Activated CD4-positive, CD25-positive, alpha-beta regulatory T cell (primary cell): ENCODE measurements at places on chromosomes 3 and 15.
A peak's percentile ranks its signal among the peaks of the same experiment; 100 is the strongest.

DNA sequence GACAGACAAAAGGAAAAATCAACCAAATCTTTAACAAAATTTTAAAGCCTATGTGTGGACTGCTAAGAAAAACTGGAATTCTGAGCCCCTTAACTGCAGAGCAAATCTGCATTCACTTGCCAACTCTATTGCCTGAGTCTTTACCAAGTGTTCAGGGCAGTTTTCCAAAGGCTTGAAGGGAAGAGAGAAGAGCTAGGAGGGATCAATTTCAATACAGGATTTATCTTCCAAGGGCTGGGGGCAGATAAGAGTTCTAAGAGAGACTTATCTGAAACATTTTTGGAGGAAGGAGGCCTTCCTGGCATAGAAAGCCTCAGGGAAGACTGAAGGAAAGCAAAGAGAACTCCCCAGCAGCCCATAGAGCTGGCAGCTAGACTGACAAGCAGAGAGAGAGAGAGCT, 31.4 kb upstream of the LSAMP start:
- no peak for DNase-seq

GRCh38 chr3:52873433-52874159, 23.8 kb downstream of the STIMATE start:
- no peak for DNase-seq

DNA sequence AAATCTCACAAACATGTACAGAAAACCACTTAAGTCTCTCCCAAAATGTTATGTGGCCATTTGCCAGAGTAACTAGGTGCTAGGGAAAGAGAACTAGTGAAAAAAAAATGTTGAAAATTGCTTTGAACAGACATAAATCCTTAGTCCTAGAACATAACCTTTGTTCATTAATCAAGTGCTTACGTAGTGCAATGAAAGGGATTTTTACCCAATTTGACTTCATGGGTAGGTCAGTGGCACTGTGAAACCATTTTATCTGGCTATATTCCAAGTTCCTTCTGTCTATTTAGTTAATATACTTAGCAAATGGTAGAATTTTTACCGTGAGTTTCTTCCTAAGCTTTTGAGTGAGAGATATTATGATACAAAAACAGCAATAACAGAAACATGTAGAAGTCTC, 209.4 kb downstream of the DIPK2A start:
- DNase-seq = no peak

DNA sequence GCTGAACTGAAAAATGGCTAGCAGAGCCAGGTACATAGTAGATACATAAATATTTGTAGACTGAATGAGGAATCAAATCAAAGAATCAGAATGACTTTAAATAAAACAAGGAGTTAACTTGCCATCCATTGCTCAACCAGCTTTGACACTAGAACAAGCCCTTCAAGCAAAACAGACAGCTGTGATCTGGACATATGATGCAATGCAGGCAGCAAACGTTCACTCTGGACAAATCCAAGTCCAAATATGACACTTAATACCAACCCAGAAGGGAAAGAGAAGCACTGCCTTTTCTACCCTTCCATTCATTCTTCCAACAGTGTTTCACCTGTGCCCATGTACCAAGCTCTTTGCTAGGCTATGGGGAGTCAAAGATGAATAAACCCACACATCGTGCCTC, 4.5 kb downstream of the THRB start:
- DNase-seq = no peak

DNA sequence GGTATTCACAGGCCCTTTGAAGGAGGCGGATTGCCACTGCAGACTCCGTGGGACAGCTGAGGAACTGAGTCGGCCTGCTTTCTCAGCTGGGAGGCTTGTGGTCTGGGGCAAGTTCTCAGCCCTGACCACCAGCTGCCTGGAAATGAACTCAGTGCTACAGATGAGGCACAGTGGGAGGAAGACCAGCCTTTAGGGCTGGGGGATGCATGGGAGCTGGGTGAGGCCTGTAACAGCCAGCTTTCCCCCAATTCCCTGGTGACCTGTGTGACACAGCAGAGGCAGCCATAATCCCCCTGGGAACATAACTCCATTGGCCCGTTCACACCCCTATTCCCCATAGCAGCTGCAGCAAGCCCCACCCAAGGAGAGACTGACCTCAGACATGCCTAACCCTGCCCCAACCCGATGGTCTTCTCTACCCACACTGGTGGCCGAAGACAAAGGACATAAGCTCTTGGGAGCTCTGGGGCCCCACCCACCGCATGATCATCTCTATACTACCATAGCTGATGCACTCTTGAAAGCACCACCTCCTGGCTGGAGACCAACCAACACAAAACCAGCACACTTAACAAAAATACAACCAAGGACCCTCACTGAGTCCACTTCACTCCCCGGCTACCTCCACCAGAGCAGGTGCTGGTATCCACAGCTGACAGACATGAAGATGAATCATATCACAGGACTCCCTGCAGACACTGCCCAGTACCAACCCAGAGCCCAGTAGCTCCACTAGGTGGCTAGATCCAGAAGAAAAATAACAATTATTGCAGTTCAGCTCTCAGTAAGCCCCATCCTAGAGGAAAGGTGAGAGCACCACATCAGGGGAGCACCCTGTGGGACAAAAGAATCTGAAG, 24.9 kb downstream of the ZMAT3 start:
- DNase-seq = no peak

DNA sequence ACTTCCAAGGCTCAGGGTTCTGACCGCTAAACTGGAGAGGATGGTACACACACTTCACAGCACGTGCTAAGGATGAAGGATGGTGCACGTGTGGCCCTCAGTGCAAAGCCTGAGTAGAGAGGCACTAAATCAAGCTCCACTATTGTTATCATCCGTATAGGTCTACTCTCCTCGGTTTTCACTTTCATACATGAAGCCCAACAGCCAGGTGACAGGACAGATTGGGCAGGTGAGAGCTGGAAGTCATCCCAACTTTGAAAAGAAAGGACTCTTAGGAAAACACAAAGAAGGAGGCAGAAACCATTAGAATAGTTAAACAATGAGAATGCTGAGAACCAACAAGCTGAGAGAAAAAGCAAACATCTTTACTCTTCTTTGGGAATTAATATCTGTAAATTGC, 21.1 kb downstream of the MAGI1 start:
- DNase-seq = no peak

GRCh38 chr15:77658304-77658703, 25.6 kb upstream of the LINGO1 start:
- DNase-seq = no peak

DNA sequence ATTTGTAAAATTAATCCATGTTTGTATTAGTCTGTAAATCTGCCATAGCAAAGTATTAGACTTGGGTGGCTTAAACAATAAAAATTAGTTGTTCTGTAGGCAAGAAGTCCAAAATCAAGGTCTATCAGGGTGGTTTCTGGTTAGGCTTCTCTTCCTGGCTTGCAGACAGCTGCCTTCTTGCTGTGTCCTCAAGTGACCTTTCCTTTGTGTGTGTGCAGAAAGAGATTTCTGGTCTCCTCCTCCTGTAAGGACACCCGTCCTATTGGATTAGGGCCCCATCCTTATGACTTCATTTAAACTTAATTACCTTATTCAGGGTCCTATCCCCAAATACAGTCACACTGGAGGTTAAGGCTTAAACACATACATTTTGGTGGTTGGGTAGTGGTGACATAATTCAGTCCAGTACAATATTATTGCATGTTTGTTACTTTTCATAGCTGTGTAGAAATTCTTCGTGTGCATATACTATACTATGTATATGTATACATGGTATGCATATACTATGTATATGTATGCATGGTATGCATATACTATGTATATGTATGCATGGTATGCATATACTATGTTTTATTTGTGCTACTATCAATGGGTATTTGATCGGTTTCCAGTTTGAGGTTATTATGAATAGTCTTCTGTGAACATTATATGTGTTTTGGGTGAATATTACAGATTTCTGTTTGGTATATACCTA, 57.9 kb upstream of the RNU6-1 start:
- DNase-seq = no peak

DNA sequence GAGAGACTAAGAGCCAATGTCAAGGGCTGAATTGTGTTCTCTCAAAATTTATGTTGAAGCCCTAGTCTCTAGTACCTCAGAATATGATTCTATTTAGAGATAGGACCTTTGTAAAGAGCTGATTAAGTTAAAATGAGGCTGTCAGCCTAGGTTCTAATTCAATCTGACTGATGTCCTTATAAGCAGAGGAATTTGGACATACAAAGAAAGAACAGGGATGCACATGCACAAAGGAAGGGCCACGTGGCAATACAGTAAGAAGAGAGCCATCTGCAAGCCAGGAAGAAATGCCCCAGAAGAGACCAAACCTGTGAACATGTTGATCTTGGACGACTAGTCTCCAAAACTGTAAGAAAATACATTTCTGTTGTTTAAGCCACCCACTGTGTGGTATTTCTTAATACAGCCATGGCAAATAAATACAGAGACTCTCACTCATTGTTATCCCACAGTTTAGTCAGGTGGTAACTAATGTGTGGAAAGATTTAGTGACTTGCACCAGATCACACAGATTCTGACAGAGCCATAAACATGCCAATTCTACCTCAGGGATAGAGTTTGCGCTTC, 652.2 kb downstream of the NAALADL2 start:
- no peak for DNase-seq

DNA sequence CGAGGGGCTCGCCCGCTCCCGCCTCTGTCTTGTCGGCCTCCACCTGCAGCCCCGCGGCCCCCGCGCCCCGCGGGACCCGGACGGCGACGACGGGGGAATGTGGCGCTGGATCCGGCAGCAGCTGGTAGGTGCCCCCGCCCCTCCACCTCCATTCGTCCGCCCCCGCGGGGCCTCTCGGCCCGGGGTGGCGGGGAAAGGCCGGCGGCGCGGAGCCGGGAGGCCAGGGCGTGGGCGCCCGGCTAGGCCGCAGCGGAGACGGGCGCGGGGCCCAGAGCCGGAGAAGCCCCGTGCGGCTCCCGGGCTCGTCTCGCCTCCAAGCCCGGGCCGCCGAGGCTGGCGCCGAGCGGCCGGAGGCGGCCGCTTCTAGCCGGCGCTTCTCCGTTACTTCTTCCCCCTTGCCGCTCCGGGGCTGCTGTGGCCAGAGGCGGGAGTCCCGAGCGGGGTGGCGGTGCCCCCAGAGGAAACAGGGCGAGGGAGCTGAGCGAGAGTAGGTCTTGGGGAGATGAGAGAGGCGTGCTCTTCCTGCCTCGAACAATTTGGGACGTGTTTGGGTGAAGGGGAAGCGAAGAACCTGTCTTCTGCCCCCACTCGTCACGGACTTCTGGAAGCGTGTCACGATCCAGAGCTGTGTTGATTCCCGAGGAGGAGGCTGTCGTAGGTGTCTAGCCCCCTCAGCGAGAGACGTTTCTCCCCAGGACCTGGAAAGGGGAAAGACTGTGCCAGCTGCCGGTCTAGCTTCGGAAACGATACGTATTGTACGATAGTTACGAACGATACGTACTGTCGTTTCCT, 555 bp downstream of the ATP11B start:
- DNase-seq = peak; percentile 10

- DNase-seq = no peak
Observed at GRCh38 chr15:57079931-57080620, 161.6 kb downstream of the TCF12 start.

DNA sequence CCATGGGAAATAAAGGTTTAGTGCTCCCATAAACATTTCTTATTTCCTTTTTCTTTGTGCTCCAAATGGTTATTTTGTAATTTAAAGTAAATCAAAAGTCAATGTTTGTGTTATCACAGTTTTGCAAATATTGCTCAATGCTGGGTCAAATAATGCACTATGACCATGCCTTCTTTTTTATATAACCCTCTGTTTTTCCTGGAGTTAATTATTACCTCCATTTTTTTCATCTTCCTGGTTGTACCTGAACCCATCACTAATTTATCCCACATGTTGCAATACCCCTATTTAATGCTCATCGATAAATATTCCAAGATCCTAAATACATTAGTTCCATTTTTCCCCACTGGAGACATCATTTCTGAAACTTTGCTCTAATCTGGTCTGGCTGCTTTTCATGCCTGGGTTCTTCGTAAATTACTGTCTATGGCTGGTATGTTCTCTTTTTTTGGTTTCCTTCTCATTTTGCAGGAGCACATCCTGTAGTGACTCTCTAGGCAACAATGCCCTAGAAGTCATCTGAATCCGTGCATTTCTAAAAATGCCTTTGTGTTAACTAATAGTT, 66.4 kb downstream of the OXNAD1 start:
- DNase-seq = no peak

DNA sequence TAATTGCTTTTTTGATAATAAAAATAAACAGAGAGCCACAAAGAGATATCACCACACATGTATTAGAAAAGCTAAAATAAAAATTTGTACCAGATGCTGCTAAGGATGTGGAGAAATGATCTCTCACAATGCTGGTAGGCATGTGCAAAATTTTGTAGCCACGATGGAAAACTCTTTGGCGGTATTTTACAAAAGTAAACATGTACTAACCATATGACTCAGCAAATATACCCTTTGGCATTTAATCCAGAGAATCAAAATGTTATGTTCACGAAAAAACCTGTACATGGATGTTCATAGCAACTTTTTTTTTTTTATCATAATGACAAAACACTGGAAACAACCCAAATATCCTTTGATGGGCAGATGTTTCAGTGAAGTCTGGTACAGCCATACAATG, 261.2 kb downstream of the LPP start:
- no peak for DNase-seq

DNA sequence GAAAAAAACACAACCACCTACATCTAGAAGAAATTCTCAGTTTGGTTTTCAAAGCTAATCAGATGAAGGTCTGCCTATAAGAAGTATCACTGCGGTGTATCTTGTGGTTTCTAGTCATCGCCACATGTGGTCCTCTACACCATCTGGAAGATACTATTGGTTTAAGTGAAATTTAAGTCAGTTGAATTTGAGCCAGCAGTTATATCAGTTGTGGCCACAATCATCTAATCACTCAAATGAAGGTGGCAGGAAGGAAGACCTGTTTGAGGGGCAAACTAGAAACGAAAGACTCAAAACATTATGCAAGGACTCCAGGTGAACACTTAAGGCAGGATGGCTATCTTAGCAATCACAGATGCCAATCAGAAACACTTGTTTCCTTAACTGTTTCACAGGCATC, 48.7 kb downstream of the ETV5 start:
- DNase-seq = no peak

- DNase-seq = no peak
Observed at GRCh38 chr15:83200162-83200561, 7.5 kb downstream of the HDGFL3 start.

DNA sequence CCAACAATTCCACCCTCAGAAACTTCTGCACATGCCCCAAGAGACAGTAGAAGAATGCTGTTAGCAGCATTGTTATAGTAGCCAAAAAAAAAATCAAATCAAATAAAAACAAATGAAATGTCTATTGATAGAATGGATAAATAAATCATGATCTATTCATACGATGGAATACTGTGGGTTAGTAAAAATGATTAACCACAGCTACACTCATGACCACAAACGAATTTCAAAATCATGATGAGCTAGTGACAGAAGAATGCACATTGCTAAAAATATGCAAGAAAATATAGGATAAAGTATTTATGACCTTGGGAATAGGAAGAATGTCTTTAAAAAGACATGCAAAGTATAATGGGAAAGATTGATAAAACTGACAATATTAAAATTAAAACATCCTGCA, 57.5 kb upstream of the ACAN start:
- DNase-seq = no peak

DNA sequence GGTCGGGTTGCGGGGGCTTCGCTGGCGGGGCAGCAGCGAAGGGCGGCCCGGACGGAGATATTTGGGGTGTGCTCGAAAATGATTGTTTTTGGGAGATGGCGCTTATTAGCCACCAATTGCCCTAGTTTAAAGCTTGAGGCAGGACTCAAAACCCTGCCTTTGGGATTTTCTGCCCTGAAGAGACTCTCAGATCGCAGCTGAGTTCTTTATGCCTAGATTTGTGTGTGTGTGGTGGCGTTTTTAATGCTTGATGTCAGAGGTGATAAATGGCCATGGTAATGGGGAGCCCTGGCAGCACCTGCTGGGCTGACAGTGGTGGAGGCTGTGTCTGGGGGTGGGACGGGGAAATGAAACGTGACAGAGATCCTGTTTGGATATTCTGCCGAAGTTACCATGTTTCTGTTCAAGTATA, 604 bp downstream of the KCTD6 start:
- DNase-seq = peak; percentile 1
